Activated CD4-positive, alpha-beta T cell treated with anti-CD3 and anti-CD28 coated beads for 36 hours (primary cell): ENCODE measurements at places on chromosomes 3 and 15.

DNA sequence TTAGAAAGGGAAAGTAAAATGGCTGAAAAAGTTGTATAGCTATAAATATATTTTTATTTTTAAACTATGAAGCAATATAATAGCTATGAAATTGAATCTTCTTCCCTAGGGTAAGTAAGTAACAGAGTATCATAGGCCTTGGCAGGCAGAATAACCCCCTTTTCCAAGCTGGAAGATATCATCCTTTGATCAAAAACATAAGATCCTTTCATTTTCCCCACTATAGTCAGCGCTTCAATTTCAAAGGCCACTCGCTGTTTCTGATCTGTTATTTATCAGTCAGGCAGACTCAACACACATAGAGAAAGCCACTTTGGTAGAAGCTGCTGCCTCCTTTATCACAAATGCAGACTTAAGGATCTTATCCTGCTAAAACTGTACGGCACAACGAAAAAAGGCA is 74.0 kb upstream of the UBE2E2 start:
- no peak for DNase-seq

- DNase-seq = no peak
These were observed 2.3 kb downstream of the TJP1 start for GRCh38 chr15:29819979-29820378.

- DNase-seq = no peak
These were observed 85.9 kb upstream of the CSPG5 start for GRCh38 chr3:47664519-47664918.

GRCh38 chr15:25179673-25180511 is 225.1 kb downstream of the SNRPN start:
- no peak for DNase-seq

DNA sequence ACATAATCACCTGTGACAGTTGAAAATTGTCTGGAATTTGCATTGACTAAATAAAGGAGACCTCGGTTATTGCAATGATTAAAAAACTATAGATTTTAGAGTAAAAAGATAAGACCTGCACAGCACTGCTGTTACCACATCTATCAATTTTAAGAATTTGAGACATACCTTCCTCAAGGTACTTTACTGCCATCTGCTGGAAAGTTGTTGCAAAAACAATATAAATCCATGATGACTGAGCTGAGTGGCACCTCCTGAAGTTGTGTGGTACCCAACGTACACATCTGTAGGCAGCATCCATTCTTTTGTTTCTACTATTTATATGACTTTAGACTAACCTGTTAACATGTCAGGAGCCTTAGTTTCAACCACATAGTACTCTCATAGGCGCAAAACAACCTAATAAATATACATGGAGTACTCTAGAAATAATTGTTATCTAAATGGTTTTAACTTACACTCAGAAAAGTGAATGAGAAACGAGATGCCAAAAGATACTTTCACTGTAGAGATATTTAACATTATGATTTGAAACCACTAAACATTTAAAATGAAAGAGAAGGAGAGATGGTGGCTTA is 106.7 kb downstream of the GHSR start:
- no peak for DNase-seq

- no peak for DNase-seq
These were observed 5.8 kb downstream of the RCCD1 start for GRCh38 chr15:90960298-90961091.

- no peak for DNase-seq
These were observed 6.8 kb downstream of the FYCO1 start for GRCh38 chr3:45988804-45989203.

DNA sequence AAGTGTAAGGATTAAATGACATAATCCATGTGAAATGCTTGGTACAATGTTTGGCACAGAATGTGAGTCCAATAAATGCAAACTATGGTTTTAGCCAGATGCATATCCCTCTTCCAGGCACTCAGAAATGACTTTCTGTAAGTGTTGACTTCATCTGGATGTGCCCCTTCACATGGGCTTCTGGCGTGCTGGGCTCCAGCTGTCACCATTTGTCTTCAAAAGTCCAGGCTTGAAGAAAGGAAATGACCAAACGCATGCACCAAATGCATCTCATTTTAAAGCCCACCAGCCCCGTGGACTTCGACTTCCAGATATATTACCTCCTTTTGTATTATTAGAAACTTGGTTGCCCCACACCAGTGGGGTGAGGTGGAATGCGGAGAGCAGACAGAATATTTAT is 23.7 kb downstream of the CRYGS start:
- no peak for DNase-seq

GRCh38 chr15:41992151-41992802 is 19.9 kb upstream of the EHD4 start:
- DNase-seq = no peak

DNA sequence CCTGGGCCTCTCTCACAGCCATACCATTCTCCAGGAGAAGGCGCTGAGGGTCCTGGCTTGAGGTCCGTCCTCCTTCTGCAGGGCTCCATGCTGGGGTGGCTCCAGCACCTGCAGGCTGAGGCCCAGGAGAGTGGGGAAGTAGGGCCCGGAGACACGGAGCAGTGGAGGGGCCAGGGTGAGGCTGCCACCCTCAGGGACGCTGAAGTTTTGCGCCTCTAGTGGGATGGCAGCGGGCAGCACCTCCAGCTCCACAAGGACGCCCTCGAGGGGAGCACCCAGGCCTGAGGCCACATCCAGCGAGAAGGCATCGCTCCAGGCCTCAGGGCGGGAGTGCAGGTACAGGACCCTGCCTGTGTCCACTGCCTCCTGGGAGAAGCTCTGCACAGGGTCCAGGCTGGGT is 27.5 kb downstream of the CSPG4 start:
- no peak for DNase-seq

GRCh38 chr3:47370887-47371697 is 9.7 kb upstream of the PTPN23 start:
- peak; percentile 69 for DNase-seq

DNA sequence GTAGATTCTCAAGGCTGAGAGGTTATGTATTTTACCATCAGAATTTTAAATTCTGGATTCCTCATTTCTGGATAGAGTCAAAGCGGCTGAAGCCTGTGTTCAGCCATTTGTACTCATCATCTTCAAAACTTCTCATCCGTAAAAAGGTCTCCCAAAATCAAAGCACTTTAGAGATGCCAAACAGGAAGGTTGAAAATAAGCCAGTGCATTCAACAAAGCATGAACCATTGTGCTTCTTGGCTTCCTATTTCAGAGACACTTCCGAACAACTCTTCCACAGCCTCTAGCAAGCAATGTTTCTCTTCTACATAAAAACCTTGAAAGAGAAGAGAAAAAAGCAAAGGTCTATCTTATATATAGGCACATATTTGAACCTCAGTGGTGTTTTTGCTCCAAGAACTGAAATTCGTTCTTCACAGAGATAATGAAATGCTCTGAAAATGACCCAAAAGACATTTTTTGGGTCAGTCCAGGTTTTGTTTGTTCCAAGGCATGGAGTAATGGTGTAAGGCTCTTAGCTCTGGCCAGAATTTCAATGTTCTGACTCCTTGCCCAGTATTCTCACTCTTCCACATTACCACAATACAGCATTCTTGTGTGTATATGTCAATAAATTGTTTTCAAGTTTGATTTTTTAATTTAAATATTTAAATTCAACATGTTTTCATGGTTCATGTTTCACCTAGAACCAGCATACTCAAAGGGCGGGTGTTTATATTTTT is 163.1 kb downstream of the STAC start:
- no peak for DNase-seq

DNA sequence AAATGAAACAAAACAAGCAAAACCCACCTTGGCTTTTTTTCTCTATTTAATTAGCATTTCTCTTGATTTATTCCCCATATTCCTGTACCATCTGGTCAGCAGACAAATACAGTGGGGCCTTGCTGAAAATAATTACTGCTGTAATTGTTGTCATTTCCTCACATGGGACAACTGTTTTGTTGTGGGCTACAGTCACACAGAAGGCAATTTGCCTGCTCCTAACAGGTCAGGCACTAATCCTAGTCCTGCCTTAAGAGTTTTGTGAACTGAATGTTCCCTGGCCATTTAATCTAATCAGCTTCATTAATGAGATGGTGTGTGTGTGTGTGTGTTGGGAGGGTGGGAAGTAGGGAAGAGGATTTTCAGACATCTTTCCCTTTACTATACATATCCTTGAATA is 11.6 kb downstream of the TRPC1 start:
- DNase-seq = no peak

DNA sequence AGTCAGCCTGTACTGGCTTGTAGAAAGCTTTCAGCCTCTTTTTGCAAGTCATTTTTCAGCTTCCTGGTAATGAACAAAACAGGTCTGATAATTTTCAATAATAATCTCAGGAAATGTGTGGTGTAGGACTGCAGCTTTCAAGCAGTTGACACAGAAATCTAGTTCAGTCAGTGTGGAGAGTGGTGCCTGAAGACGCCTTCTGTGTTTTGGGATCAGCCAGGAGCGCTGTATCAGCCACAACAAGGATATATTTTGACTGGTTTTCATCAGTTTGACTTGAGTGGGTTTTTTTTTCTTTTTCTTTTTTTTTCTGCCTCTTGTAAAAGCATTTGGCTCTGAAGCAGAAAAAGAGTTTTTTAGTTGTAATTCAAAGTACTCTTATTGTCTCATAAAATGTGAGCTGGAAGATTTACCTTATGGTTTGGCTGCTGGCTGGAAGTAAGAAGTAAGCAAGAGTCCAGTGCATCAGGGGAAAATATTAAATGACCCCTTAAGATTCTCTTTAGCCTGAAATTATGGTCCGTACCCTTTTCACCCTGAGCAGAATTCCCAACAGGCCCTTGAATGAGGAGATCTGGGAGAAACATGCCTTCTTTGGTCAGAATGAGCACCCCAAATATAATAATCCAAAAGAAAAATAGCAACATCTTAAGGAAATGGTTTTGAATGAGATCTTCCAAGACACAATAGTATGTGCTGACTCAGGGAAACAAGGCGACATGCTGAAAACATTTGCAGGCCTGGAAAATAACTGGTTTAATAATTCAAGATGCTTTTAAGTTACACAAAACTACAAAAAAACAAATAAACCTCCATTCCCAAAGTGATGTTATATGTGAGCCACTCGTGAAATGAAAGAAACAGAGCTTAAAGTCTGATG is 332.7 kb upstream of the ADAMTS9 start:
- no peak for DNase-seq

DNA sequence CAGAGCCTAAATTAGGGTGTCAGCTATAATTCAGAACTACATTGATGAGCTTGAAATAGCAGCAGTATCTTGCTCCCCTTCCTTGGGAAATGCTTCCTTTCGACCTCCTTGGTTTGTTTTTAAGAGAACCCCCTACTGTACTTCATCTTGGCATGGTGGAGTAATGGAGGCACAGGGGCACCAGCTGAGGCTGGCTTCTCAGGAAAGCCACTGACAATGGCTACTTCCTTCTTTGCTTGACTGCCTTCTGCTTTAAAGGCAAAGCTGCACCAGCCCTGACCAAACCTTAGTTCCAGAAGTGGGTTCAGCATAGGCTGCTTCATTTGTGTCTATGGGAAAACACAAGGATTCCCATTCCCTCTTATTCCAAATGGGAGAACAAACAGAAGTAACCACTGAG is 1.5 kb upstream of the FBXL22 start:
- no peak for DNase-seq

DNA sequence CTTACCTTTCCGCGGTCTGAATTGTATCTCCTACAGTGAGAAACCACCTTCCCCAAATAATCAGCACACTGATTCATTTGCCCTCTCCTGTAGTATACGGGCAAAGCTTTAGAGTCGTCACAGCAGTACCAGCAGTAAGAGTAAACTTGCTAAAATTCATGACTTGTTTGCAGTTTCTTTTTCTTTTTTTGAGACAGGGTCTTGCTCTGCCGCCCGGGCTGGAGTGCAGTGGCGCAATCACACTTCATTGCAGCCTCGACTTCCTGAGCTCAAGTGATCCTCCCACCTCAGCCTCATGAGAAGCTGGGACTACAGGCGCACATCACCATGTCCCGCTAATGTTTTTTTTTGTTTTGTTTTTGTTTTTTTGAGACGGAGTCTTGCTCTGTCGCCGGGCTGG is 11.9 kb downstream of the SCAMP5 start:
- no peak for DNase-seq

DNA sequence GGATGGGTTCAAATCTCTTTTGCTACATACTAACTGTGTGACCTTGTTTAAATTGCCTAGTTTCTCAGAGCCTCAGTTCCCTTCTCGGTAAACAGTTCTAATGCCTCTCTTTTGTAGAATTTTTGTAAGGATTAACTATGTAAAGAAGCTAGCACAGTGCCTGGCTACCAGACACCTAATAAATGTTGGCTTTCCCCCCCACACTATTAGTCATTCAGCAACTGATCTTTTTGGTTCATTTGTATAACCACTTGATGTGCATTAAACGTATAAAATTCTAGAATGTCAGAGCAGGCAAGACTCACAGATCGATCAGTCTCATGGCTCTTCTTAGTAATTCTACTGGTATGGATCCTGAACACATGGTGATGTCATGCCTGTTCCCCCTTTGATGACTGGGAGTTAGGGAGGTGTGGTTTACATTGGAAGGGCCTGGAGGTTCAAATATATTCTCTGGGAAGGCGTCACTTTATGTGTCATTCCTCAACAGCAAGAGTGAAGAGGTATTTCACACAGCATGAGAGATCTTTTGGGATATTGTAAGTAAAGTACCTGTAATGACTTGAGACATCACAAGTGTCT is 6.5 kb downstream of the TAGLN3 start:
- no peak for DNase-seq

DNA sequence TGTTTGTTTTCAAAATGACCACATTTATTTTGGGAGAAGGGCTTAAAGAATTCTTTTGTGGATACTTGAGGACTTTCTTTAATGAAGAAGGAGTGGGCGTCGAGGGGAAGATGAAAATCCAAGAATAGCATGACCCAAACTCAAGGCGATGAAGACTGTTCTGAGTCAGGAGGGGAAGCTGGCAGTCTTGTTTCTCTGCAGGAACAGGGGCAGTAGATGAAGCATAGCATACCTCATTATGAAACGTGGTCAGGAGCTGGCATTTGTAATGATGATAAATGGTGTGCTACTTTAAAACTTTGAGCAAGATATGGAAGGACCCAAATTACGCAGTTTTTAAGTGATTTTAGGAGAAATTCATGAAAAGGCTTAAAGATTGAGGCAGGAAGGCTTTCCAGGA is 549.0 kb downstream of the IGSF11 start:
- no peak for DNase-seq

GRCh38 chr3:107600780-107601179 is 78.0 kb downstream of the BBX start:
- no peak for DNase-seq

- DNase-seq = no peak
These were observed 818.8 kb upstream of the LMCD1 start for GRCh38 chr3:7682822-7683229.
